ENCODE measurements at places on chromosomes 3 and 15.

DNA sequence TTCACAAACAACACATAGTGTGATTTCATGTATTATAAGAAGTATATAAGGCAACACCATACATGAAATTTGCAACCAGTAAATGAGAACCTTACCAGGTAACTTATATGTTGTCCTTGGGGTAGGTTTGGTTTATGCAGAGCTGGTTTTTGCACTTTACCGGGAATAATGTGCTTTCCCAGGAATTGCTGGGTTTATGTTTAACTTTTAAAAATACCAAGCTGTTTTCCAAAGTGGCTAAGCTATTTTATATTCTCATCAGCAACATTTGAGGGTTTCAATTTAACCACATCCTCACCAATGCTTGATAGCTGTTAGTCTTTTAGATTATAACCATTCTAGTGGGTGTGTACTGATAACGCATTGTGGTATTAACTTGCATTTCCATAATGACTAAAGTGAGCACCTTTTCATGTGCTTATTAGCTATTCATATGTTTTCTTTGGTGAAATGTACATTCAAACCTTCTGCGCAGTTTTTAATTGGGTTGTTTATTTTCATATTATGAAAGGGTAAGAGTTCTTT, 71.6 kb downstream of the KY start:
- DNase-seq: no peak

GRCh38 chr15:42274702-42274989, 1.4 kb upstream of the TMEM87A start:
- no peak for DNase-seq

GRCh38 chr3:108271626-108272025, 24.7 kb upstream of the HHLA2 start:
- DNase-seq: no peak

GRCh38 chr15:61115241-61115640, 113.9 kb downstream of the RORA start:
- DNase-seq: no peak

GRCh38 chr3:119548341-119548740, 11.1 kb downstream of the CD80 start:
- DNase-seq: no peak

DNA sequence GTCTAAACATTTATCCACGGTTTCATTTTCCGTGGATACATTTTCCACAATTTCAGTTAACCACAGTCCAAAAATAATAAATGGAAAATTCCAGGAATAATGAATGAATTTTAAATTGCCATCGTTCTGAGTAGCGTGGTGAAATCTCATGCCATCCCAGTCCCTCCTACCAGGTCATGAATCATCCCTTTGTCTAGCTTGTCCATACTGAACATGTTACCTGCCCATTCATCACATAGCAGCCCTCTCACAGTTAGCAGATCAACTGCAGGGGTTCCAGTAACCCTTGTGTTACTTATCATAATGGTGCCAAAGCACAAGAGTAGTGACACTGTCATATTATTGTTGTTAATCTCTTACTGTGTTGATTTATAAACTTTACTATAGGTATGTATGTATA, 124.5 kb downstream of the GSK3B start:
- no peak for DNase-seq

DNA sequence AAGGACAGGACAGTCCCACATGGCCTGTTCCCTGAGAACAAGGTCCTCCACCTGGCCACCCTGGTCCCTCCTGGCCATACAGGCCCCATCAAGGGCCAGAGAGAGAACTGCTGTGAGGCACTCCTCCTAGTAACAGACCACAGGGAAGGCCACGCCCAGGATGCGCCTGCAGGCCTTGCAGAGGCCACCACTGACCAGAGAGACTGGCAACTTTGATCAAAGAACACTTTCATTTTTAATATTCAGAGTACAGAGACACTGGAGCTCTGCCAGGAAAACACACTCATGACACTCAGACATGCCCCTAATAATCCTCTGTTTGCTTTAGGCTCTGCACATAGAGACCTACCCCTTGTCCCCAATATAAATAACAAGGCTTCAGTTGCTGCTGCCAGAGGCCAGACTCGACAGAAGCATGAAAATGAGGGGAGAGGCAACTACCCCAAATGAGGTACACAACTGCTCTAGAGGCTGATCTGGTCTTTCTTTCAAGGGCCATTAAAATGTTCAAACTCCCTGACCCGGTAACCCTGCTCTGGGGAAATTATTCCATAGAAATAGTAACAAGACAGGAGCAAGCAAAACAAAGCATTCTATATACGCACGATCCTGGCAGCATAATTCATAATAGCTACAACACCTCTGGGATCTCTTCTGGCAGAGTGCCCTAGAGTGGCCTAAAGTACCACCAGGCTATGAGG, 44.8 kb downstream of the CCDC12 start:
- no peak for DNase-seq

DNA sequence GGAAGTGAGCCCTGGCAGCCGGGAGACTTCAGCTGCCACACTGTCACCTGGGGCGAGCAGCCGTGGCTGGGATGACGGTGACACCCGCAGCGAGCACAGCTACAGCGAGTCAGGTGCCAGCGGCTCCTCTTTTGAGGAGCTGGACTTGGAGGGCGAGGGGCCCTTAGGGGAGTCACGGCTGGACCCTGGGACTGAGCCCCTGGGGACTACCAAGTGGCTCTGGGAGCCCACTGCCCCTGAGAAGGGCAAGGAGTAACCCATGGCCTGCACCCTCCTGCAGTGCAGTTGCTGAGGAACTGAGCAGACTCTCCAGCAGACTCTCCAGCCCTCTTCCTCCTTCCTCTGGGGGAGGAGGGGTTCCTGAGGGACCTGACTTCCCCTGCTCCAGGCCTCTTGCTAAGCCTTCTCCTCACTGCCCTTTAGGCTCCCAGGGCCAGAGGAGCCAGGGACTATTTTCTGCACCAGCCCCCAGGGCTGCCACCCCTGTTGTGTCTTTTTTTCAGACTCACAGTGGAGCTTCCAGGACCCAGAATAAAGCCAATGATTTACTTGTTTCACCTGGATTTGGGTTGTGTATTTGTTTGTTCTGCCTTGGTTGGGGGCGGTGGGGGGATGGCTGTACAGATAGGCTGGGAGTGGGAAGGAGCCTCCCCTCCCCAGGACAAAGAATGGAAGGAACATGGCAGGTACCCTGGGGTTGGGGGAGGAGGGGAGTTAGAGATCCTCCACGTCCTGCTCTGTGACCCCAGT, 2.9 kb upstream of the GRM2 start:
- no peak for DNase-seq

- no peak for DNase-seq
These were observed 176.2 kb upstream of the TOPAZ1 start for GRCh38 chr3:44065311-44066094.

- peak; percentile 40 for DNase-seq
These were observed 14.3 kb upstream of the FBXL22 start for GRCh38 chr15:63582718-63583426.

GRCh38 chr3:9091486-9092235, 128.4 kb upstream of the RAD18 start:
- no peak for DNase-seq

GRCh38 chr15:95252404-95252803, 1021.0 kb downstream of the MCTP2 start:
- DNase-seq: no peak

- DNase-seq: no peak
These were observed 788.7 kb upstream of the DPPA4 start for GRCh38 chr3:110126065-110126464.

DNA sequence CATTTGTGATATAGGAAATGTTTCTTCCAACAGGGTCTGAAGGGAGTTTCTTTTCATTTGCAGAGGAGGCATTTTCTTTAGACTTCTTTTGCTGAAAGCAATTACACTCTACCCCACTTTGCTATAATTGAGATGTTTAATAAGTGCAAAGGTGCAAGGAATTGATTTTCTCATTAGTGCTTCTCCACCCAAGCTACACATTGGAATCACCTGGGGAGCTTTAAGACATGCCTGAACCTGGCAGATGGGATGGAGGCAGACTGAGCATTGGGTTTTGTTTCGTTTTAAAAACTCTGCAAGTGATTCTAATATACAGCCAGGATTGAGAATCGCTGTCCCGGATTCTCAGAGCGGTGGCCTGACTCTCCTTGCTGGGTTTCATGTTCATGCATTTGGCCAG, 52.1 kb downstream of the MYZAP start:
- DNase-seq: no peak

GRCh38 chr15:96261575-96262034, 68.9 kb upstream of the NR2F2 start:
- no peak for DNase-seq

GRCh38 chr3:46629551-46630517, 17.5 kb downstream of the FAM240A start:
- peak; percentile 55 for DNase-seq

- peak; percentile 8 for DNase-seq
These were observed 101.6 kb upstream of the ANKRD28 start for GRCh38 chr3:15899388-15899787.

Data from AG09319 (cell line).